ENCODE measurements at places on chromosomes 7 and 10. TPM values are rescaled to one million over a fixed set of nuclear protein-coding genes. Genes with fewer than 3 reads are reported as not detected.

The GNAT3 gene
- total RNA-seq = not detected

The TAS2R4 gene
- total RNA-seq = 0.42 TPM

DNA sequence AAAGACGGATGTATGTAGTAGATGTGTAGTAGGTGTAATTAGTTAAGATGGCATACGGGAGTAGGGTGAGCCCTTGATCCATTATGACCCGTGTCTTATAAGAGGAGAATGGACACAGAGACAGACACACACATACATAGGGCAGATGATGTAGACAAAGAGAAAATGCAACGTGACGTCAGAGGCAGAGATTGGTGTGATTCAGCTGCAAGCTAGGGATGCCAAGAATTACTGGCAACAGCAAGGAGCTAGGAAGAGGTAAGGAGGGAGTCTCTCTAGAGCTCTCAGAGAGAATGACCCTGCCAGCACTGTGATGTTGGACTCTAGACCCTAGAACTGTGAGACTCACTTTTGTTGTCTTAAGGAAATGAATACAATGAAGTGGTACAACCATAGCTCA is 247.0 kb upstream of the HABP2 start:
- DNase-seq = peak; percentile 6

- DNase-seq = peak; percentile 54
These were observed 864 bp downstream of the PSTK start for GRCh38 chr10:122981066-122981464.

The SLC26A4 gene
- 8.0 TPM for total RNA-seq

- DNase-seq = no peak
These were observed 12.8 kb upstream of the CXCL12 start for GRCh38 chr10:44397476-44398225.

DNA sequence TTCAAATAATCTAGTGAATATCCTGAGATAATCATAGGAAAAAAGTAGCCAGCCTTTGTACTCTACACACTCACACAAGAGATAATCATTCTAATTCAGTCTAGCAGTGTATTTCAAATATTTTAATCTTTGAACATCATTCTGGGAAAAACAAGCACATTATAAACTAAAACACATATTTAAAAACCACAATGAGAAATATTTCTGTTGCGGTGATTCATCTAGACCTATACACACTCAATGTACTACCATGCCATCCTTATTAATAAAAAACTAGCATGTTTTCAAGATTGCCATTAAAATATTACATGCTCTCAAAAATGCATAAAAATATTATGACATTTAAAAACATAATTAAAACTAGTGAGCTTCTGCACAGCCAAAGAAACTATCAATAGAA is 11.8 kb downstream of the COG5 start:
- no peak for DNase-seq

DNA sequence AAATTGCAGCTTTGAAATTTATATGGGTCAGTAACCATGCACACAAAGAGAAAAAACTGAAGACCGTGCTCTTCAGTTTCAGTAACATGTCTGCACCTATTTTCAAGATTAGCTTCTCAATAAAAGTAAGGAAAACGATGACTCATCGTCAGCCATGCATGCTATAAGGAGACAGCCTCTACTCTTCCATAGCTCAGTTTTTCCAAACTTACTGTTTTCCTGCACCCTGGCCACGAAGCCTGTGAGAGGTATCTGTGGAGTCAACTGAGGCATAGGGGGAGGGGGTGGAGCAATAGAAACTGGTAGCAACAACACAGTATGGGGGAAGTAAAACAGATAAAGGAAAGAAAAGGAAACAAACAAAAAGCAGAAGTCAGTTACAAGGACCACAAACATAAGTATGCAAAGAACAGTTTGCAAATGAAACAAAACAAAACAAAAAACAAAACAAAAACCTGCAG is 58.0 kb downstream of the PDSS1 start:
- peak; percentile 40 for DNase-seq

DNA sequence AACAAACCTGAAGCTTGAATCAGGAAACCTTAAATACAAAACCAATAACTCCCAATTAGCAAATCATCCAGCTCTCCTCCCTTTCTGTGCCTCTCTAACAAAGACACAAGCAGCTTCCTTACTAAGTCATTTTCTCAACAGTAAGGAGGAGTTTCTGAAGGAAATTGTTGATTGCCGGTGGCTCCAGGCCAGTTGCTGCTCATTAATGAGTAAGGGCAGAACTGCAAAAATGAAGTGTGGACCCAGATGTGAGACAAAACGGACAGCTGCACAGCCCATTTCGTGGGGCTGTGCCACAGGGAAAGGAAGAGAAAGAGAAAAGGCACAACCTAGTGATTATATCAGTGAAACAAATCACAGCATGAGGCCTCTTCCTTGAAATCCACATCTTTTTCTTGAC is 42.8 kb upstream of the RHOBTB1 start:
- peak; percentile 56 for DNase-seq

DNA sequence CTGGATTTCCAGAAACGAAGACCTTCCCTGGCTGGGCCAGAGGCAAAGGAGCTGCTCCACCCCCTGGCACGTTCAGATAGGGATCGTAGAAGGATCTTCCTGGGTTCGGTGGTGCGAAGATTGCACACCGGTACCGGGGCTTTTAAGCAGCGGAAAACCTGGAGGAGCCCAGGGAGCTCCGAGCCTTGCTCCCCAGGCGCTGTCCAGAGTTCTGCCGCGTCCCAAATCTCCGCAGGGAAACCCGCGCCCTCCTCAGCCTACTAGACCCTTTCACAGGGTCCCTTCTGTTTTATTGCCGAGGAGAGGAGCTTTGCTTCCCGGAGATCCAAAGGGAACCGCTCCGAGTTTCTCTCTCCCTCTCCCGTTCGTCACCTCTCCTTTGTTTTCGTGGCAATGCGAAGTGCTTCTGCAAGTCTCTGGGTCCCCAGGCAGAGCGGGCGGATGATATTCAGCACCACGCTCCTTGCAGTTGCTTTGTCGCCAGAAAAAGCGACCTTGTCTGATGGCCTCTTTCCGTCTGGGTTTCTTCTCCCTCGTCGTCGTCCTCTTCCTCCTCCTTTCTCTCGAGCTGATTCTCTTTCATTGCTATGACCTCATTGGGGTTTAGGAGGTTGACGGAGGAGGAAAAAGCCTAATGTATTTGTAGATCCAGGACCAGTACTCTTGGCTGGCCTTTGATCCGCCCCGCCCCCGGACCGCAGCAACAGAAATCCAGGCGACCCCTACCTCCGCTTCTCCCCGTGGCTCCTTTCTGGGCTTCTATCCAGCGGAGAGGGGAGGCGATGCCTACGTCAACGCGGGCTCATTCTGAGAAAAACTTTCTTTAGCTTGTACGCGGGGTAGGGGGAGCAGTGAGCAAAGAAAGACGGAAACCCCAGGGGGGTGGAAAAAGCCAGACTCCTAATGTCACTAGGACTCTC is at the start of gene TMEM196:
TMEM196 (minus strand) TSS at position 777 of the 920 bp plus-strand sequence. CDS start 921 bp downstream, outside the sequence.
- DNase-seq = peak; percentile 7

All from dermis blood vessel endothelial cell (primary cell).